ENCODE measurements at places on chromosomes 12 and 14.

DNA sequence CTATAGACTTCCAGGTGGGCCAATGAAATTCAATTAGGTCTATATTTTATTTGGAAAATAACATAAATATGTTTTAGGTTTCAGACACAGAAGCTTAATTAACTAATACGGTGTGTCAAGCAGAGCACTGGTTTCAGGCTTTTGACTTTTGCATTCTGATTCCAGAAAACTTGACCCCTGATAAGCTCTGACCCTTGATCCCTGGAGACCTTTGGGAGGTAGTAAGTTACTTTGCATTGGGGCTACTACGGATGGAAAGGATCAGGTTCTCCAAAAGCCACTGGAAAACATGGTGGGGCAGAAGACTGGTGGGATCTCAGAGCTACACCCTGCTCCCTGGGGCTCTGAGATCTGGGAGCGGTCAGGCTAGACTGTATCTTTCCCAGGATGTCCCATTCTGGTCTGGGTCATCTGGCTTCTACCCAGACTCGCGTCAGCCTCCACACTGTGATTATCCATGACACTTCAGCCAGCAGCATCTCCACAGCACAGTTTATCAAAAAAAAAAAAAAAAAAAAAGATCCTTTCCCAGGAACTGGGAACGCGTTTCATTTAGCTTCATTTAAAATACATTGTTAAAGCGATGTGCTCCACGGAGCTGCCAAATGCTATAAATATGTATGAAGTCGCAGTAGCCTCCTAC is 17.8 kb upstream of the EMP1 start:
- DNase-seq, result no peak

- DNase-seq, result no peak
Observed at GRCh38 chr12:59724011-59724695, 128.3 kb downstream of the SLC16A7 start.

DNA sequence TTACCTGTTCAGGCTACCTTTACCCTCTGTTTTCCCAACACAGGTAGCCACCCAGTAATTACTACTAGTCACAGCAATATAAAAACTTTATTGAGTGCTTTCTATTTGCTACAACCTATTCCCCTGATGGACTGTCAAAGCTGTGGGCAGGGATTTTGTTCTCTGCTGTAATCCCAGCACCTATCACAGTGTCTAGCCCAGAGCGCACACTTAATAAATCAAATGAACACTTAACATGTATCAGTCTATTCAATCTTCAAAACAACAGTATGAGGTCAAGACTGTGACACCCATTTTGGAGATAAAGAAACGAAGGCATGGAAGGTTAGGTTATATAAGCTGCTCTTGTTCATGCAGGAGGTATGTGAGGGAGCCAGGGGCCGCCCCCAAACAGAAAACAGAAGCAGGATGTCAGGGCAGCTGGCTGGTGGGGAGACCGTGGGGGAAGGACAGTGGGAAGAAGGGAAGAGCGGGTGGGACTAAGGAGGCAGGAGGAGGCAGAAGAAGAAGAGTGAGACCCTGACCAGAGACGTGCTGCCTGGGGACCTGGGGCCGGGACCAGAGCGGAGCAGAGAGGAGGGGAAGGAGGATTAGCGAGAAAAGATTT is 1.7 kb downstream of the TNFRSF1A start:
- peak; percentile 47 for DNase-seq

DNA sequence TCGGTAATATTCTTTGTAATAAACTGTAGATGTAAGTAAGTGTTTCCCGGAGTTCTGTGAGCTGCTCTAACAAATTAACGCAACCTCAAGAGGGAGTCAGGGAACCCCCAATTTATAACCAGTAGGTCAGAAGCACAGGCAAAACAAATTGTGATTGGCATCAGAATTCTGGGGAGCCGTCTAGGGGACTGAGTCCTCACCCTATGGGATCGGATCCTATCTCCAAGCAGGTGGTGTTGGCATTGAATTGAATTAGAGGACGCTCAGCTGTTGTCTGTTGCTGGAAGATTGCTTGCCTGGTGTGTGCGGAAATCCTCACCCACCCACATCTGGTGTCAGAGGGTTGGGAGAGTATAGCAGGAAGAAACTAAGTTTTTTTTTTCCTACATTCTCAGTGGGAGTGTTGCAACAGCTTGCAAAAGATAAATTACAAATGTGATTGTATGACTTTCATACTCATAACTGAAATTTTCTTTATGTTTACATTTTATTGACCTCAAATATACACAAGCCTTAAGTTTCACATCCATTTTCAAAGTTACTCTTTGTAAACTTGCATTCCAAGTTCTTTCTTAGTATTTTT is 5.5 kb downstream of the TMEM52B start:
- DNase-seq, result no peak

- DNase-seq, result no peak
Observed at GRCh38 chr12:88238406-88238805, 96.3 kb downstream of the TMTC3 start.

DNA sequence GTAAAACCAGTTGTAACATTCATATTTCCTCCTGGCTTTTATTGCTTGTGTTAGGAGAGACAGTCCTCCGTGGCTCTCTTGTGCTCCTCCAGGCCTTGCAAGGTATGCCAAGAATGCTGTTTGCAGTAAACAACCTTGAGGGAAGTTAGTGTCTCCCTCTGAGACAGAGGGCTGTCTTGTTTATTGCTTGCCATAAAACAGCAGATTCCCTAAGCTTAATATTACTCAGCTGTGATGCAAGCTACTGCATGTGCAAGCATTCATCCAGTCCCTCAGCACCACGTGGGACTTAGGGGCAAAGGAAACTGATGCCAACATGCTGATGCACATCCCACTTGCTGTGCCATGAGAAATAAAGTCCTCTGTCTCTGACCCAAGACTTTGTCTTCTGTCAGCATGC is 6.6 kb downstream of the POMT2 start:
- DNase-seq, result no peak

GRCh38 chr12:58804749-58805148 is 115.6 kb downstream of the LRIG3 start:
- DNase-seq, result no peak

- DNase-seq, result no peak
Observed at GRCh38 chr14:103019826-103020225, 37.5 kb downstream of the CDC42BPB start.

- no peak for DNase-seq
Observed at GRCh38 chr14:79467835-79468234, 743.5 kb downstream of the DIO2 start.

- peak; percentile 73 for DNase-seq
Observed at GRCh38 chr14:61456720-61457119, 135.3 kb downstream of the PRKCH start.
